ENCODE measurements at places on chromosomes 12 and 14.
A peak's percentile ranks its signal among the peaks of the same experiment; 100 is the strongest.

DNA sequence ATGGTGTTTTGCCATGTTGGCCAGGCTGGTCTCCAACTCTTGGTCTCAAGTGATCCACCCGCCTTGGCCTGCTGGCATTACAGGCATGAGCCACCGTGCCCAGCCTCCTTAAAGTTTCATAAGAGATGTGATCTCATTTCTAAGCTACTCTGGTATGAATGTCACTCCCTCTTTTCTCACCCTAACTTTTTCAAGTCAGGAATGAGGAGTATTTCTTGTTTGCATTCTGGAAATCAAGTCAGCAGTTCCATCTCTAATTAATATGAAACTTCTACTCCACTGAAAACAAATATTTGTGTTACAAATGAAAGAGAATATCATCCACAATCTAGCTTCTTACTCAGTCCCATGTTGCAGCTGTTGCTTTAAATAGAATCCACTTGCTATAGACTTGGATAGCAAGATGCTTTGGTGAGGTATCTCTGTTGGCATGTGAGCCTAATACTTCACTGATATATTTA is 61.3 kb downstream of the ARF6 start:
- no peak for DNase-seq

DNA sequence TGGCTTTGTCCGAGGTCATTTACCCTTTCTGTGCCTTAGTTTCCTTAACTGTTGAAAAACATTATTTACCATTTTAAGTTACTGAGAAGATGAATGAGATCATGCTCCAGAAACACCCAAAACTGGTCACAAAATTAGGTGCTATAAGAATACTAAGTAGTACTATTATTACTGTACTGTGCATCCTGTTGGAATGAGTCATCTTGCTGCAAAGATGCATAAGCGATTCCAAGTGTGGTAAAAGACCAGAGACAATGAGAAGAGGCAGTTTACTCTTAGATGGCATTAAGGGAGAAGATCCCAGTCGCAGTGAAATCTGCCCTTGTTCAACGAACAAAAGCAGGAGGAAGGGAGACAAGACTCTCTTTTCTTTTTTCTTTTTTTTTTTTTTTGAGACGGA is 4.2 kb upstream of the PLEKHA5 start:
- no peak for DNase-seq

DNA sequence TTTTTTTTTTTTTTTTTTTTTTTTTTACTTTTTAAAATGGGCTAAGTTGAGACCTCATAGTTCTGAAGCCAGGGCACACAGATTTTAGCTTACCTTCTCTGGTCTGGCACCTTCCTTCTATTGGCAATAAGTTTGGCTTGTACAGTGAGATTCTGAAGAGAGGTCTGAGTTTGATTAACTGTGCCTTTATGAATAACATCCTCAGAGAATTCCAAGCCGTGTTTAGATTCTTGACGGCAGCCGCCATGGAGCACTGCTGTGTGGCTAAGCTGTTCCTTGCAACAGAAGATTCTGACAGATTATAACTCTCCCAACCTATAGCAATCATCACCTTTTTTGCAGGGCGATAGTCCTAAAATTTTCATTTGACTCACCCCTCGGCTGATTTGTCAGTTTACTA is 354.9 kb upstream of the FAR2 start:
- no peak for DNase-seq

- DNase-seq: no peak
Observed at GRCh38 chr14:72275242-72275641, 343.0 kb downstream of the RGS6 start.

DNA sequence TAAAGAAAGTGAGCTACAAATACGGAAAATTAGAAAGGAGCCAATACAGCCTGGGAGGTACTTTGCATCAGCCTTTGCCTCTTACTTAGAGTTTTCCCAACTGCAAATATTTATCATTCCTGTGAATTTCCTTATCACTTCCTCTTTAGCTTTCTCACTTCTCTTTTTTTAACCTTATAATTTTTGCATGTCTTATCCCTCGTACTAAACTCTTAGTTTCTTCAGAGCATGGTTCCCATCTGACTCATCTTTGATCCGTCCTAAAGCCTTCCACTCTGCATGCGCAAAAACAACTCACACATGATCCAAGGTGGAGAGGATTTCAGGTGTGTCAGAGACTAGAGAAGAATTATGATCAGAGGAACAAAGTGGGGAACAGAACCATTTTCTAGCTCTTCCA is 9.6 kb upstream of the SNAPC1 start:
- DNase-seq: no peak

DNA sequence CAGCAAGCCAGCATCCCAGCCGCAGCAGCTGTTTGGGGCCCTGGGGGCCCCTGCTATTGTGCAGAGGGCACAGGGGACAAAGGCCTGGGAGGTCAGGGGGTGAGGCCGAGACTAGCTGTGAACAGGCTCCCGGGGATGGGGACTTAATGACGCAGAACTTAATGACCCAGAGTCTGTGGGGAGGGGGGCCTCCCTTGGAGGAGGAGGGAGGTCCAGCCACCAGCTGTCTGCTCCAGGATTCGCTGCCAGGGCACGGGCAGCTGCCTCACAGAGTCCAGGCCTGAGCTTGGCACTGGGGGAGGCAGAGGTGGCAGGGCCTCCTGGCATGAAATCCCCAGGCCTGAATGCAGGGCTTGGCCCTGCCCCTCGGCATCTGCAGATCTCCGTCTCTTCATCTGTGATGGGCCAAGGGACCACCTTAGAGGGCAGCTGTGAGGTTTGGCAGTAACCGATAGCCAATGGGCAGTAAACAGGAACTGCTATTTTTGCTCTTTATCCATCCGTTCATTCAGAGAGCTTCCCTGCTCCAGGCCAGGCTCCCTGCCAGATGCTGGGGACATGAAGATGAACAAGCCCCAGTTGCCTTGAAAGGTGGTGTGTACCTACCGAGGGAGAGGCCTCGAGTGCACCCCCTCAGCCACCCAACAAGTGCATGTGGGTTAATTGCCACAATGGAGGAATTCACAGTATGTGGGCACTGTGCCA is 6.7 kb downstream of the FAM222A start:
- peak; percentile 50 for DNase-seq

- DNase-seq: no peak
Observed at GRCh38 chr12:98492580-98493140, 22.7 kb upstream of the TMPO start.

GRCh38 chr14:102727336-102728095 is 49.7 kb upstream of the TRAF3 start:
- DNase-seq: no peak

GRCh38 chr14:34964977-34965764 is 17.6 kb upstream of the SRP54 start:
- DNase-seq: no peak

GRCh38 chr12:108589028-108589839 is 8.7 kb downstream of the TMEM119 start:
- DNase-seq: no peak

DNA sequence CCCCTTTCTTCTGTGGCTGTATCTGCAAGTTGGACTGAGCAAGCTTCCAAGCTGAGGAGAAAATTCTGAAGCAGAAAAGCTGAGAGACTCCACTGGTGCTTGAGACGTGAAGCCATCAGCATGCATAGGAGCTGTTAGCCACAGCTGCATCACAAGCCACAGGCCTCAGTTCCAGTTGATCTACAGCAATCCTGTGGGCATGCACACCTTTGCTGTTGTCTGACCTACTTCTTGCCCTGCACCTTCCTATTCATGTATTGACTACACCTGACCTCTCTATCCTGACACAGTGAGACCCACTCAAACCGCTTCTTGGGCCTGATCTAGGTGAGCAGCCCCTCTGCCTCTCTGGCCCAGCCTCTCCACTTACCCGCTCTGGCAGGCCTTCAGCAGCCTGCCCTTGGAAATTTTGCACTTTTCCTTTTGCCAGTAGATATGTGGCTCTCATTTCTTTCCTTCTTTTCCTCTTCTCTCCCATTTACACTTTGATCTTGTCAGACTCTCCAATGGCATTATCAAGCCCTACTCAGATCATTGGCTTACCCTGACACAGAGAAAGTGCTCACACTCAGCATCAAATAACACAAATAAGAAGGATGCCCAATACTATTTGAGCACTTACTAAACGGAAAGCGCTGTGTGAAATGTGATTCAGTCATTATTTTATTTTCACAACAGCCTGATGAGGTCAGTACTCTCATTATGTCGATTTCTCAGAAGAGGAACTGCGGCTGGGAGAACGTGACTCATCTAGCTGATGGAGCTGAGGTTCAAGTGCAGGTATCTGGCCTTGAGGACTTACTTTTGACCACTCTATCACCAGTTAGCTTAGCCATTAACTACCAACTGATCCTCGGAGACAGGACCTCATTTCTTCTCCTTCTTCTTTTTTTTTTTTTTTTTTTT is 21.9 kb upstream of the PTGR2 start:
- no peak for DNase-seq

GRCh38 chr12:61037792-61038191 is 1222.4 kb upstream of the USP15 start:
- no peak for DNase-seq

- DNase-seq: no peak
Observed at GRCh38 chr12:53004582-53004981, 1.7 kb upstream of the EIF4B start.

DNA sequence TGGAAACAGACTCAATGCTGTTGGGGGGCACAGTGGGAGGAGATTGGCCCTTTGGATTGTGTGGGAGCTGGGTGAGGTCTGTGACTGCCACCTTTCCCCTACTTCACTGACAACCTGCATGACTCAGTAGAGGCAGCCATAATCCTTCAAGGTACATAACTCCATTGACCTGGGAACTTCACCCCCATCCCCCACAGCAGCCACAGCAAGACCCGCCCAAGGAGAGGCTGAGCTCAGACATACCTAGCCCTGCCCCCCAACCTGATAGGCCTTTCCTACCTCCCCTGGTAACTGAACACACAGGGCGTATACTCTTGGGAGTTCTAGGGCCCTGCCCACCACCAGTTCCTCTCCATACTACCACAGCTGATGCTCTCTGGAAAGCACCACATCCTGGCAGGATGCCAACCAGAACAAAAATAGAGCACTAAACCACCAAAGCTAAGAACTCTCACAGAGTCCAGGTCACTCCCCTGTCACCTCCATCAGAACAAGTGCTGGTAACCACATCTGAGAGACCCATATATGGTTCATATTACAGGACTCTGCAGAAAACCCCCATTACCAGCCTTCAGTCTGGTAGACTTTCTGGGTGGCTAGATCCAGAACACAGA is 703.9 kb downstream of the FSCB start:
- no peak for DNase-seq

GRCh38 chr14:34872822-34873588 is 2.2 kb downstream of the BAZ1A start:
- no peak for DNase-seq

GRCh38 chr12:53057816-53058500 is 8.1 kb downstream of the TNS2 start:
- DNase-seq: no peak
